ENCODE measurements at places on chromosomes 3 and 15.

- DNase-seq = no peak
These were observed 21.7 kb downstream of the CSNK1G1 start for GRCh38 chr15:64333986-64334929.

DNA sequence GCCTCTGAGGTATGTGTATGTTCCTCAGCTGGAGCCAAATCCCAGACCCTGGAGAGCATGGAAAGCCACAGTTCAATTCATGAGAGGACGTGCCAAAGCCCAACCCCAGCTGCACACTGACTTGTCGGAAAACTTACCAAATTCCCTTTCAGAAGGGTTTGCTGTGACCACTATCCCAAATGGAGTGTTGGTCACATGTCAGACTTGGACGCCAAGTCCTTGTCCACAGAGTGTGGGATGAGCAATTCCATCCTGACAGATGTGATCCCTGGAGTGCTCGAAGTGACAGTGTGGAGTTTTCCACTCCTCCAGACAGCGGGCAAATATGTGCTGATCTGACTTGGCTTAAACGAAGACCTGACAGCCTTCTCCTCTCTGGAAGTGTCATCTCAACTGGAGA, 71.2 kb downstream of the RORA start:
- no peak for DNase-seq

DNA sequence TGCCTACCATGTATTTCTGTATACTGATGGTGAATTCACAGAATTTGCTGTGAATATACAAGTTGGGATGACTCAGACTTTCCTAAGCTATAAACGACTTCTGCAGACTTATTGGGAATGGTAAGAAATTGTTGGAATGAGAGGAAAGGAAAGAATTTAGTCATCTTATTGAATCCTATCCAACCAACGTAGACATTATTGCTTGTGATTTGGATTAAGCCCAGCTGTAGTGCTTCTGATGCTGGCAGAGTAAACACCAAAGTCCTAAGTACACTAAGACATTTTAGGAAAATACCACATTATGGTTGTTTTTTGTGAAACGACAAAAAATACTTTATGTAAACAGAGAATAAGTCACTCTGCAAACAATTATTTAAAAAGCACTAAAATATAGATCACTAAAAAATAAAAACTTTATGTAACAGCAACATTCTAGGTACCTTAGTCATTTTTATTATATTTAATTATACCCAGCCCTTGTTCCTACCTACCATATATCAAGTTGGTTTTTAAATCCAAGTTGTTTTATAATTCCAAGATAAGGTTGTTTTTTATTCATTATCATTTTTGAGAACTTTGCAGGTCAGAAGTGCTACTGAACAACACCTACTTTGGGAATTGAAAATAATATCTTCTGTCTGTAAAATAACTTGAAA, 99.2 kb upstream of the MLF1 start:
- DNase-seq = no peak

- DNase-seq = no peak
These were observed 185.9 kb downstream of the FNDC3B start for GRCh38 chr3:172225215-172225707.

- no peak for DNase-seq
These were observed 45.5 kb downstream of the SYN2 start for GRCh38 chr3:12049675-12050074.

- no peak for DNase-seq
These were observed 120.6 kb downstream of the CD47 start for GRCh38 chr3:107969994-107970819.

- no peak for DNase-seq
These were observed 318.9 kb upstream of the IL12A start for GRCh38 chr3:159669766-159670165.

- no peak for DNase-seq
These were observed 155.9 kb downstream of the OXSM start for GRCh38 chr3:25945836-25946235.

- no peak for DNase-seq
These were observed 11.3 kb downstream of the EHD4 start for GRCh38 chr15:41961001-41961518.

GRCh38 chr15:65954289-65954741, 85.0 kb downstream of the RAB11A start:
- DNase-seq = no peak

DNA sequence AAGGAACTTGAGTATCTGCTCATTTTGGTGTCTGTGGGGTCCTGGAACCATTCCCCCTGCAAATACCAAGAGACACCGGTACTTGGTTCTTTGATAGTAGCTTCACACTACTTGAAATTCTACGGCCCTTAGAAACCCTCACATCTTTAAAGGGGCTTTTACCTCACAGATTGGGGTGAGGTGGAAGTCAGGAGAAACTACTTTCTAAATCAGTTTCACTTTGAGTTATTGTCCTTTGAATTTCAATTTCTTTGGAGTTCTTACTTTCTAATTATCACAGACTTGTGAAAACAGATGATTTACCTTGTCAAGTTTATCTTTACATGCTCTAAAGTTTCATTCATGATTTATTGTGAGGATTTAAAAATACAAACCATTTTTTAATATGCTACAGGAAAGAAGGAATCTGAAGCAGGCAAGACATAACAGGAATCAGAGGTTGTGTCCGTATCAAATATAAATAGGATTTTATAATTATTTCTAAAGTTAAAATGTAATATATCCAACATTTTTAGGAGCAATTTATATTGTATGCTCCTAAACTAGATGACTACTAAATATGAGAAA, 98.9 kb downstream of the NEDD4 start:
- DNase-seq = no peak

DNA sequence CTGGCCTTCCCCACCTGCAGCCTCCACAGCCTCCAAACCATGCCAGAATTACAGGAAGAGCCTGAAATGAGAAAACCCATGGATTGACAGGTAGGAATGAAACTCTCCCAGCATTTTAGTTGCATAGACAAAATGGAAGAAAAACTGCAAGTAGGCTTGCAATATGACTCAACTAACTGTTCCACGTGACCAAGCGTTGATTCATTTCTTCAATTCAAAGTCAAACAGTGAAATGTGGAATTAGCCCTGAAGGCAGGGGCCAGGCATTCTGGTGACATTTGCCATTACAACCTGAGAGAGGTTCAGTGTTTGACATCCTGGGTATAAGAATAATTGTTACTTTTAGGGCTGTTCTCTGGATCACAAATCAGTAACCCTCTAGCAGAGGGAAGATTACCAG, 676.5 kb upstream of the CFAP20DC start:
- DNase-seq = no peak

GRCh38 chr15:31234815-31235214, 91.8 kb upstream of the KLF13 start:
- no peak for DNase-seq

GRCh38 chr3:49386056-49386756, 25.6 kb downstream of the RHOA start:
- no peak for DNase-seq

GRCh38 chr3:184345317-184346144, 8.1 kb downstream of the FAM131A start:
- no peak for DNase-seq

DNA sequence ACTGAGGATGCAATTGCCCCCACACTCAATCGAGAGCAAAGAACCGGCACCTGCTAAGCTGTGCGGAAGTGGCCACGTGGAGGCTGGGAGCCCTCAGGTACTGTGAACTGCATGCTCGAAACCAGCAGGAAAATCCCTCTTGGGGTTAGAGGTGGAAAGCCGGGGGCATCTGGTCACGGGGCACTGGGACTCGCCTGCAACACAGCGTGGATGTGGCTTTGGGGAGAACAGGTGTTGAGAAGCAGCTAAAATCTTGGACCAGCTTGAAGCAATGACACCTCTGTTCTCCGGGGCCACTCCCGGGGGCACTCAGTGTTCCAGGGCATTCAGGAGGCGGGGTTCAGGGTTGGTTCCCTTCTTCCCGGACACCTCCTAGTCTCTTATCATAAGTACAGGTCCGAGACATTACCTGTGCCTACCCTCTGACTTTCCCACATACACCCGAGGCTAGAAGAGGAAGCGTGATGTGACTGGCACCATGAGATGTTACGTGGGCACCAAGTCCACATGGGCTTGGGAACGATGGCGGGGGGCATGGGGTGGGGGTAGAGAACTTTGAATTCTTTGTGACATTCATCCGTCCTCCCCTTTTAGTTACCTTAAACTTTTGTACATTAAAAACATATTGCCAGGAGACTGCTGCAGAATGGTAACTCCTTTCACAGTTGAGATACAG, 172.0 kb downstream of the ADAMTS17 start:
- DNase-seq = no peak

DNA sequence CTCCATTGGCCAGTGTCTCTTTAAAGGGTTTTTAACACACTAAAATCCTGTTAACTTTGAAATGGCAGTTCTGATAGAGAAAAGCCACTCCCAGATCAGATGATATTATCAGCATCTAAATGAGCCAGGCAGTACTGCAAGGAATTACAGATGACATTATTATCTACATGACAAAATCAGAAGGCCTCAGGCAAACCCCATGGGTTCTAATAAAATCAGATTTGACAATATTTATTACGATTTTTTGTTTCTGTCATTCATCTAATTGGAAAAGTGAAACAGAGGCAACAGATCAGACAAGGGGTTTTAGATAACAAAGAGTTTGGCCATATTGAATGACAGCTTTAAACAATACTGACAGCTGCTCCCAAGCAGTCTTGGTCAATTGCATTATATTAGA, 112.7 kb downstream of the FEZF2 start:
- no peak for DNase-seq

- no peak for DNase-seq
These were observed 145.0 kb downstream of the STAC start for GRCh38 chr3:36525115-36525801.

DNA sequence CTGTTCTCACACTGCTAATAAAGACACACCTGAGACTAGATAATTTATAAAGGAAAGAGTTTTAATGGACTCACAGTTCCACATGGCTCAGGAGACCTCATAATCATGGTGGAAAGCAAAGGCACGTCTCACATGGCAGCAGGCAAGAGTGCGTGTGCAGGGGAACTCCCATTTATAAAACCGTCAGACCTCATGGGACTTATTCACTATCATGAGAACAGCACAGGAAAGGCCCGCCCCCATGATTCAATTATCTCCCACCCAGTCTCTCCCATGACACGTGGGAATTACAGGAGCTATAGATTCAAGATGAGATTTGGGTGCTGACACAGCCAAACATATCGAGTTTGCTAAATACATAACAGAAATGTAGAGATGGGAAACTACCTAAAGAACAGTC, 39.5 kb upstream of the DGKG start:
- no peak for DNase-seq

- DNase-seq = no peak
These were observed 172.8 kb upstream of the UBE3A start for GRCh38 chr15:25611603-25612002.

Measured in activated B cell treated with CpG ODN at 0.5 μM for 24 hours (primary cell).